ENCODE measurements at places on chromosomes 16 and 17. TPM values are rescaled to one million over a fixed set of nuclear protein-coding genes. Genes with fewer than 3 reads are reported as not detected.
A peak's percentile ranks its signal among the peaks of the same experiment; 100 is the strongest.

Gene TEX19
- not detected for total RNA-seq

DNA sequence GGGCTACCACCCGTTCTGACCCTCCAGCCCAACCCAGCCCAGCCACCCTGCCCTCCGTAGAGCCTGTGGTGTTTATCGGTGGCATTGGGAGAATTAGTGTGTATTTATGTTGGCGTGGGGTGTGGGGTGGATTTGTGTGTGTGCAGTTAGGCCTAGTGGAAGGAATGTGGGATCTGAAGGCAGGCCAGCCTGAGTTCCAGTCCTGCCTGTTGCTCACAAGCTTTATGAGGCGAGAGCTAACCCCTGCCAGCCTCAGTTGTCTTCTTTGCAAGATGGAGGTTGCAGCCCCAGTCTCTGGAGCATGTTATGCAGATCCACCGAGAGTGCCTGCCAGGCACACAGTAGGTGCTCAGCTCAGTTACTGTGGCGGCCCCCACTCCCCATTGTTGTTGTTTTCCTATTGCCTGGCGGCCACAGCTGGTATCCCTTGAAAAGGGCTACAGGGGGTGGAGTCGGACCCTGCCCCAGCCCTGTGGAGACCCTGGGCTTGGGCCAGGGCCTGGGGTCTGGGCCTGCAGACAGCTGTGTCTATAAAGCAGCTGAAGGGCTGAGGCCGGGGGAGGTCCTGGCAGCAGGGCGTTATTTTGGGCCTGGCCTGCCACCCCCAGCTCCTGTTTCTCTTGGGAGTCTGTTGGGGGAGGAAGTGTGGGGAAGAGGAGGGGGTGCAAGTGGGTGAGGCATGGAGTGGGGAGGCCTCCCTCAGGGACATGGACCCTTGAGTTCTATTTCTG lies 5.1 kb downstream of the ERBB2 start:
- no peak for DNase-seq

DNA sequence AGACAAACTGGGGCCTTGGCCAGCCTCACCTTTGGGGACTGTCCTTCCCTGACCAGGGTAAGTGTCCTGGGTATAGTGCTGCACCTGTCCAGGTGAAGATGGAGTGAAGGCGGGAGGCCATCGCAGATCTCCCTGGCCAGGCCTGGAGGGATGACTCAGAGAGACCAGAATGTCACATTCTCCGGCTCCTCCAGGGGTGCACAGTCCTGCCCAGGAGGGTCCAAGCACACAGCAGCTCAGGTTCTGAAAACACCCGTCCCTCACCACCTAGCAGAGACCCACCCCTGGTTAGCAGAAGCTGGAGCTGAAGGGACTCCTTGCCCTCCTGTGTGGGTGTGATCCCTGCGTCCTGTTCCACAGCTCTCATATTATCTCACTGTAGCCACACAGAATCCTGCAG lies 21.9 kb downstream of the FA2H start:
- DNase-seq: no peak

Gene MMP25
- total RNA-seq: 9.1 TPM

DNA sequence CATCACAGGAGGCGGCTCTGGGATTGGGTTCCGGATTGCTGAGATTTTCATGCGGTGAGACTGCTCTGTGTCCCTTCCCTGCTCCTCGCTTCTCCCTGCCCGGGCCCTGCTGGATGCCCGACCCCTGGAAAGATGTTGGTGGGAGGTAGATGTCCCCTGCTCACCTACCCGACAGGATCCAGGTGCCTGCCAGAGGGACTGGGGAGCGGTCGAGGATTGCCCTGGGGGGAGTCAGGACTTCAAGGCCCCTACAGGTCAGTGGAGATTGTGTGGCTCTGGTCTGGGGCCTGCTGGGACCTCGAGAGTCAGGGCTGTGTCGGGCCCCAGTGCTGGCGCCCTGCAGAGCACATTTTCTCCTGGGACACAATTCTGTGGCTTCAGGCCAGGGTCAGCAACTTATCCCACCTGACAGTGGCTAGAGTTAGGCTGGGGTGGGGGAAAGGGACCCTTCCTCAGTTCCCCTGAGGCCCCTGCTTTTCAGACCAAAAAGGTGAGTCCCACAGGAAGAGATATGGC lies 3.3 kb downstream of the DECR2 start:
- no peak for DNase-seq

- no peak for DNase-seq
Measured at GRCh38 chr17:35948092-35948491, 4.6 kb upstream of the LYZL6 start.

GRCh38 chr17:7107012-7107754 lies 7.4 kb downstream of the ASGR2 start:
- DNase-seq: no peak

DNA sequence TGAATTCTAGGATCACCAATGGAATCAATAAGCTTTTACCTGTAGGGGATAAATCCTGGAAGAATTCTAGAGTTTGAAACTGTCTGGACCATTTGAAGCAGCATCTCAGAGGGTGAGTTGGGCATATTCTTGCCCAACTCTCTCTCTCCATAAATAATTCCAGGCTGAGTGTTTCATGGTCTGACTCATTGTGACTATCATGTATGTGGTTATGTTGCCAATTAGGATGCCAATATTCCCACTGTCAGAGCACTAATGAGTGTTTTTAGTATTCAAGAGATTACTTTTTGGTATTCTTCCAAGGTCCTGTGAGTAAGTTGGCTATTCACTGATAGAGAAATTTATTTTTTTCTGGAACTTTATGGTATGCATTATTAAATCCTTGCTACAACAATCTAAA lies 456.9 kb downstream of the TOX3 start:
- DNase-seq: no peak

DNA sequence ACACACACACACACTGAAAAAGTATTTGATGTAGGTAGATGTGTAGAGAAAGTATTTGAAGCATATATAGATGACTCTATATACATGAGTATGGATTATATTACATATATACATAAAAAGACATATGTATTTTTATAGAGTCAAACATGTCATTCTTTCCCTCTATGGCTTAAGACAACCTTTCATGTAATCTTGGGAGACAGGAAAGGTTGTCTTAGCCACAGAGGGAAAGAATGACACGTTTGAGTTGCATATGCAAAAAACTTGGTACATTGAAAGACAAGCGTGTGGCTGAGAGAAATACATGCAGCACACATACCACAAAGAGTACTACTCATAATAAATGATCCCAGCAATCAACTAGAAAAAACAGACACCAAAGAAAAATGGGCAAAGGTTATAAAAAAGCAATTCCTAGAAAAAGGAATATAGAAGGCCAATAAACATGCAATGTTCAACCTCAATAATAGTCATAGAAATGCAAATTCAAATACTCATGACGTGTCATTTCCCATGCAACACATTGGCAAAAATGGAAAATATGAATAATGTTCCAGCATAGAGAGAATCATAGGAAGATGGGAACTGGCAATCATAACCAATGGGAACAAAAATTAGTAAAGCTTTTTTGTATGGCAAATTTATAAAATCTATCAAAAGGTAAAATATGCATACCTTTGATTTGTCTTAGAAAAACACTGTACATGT lies 69.0 kb downstream of the SPECC1 start:
- DNase-seq: no peak

DNA sequence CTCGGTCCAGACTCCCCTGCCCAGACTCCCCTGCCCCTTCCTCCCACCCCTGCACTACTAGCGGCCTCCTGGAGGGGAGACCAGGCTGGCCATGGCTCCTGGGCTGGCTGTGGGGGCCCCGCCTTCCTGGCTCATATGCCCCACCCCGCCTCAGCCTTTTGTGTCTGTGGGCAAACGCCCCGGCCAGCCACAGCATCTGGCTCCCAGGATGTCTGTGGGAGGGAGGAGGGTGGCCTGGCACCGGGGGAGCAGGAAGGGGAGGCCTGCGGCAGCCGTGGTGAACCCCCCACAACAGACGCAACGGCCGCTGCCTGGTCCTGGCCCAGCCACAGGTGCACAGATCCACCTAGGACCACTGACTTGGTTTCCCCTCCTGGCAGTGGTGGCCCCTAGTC lies 32.9 kb downstream of the BAHCC1 start:
- DNase-seq: no peak

- DNase-seq: no peak
Measured at GRCh38 chr17:14297161-14297851, 3.6 kb upstream of the HS3ST3B1 start.

DNA sequence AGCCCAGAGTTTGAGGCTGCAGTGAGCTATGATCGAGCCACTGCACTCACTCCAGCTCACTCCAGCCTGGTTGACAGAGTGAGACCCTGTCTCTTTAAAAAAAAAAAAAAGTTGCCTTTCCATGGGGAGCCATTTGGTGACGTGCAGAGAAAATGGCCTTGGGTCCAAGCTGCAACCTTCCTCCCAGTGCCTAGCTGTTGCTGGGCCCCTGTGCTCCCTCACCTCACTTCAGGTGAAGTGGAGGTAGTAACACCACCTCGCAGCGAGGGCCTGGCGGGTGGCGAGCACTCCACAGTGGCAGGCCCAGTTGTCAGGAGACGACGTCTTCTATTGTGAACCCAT lies 17.4 kb downstream of the SYT17 start:
- DNase-seq: no peak

- no peak for DNase-seq
Measured at GRCh38 chr16:53132406-53132805, 77.6 kb downstream of the CHD9 start.

GRCh38 chr16:68061396-68061795 lies 23.8 kb upstream of the NFATC3 start:
- DNase-seq: no peak

Gene SGCA
- 3.5 TPM for total RNA-seq

GRCh38 chr16:986411-986810 lies 4.8 kb downstream of the SOX8 start:
- no peak for DNase-seq

GRCh38 chr16:1631931-1632637 lies 19.9 kb downstream of the CRAMP1 start:
- DNase-seq: no peak

GRCh38 chr16:9780831-9781230 lies 401.4 kb downstream of the GRIN2A start:
- DNase-seq: no peak

- DNase-seq: no peak
Measured at GRCh38 chr16:53812914-53813313, 109.0 kb downstream of the FTO start.

DNA sequence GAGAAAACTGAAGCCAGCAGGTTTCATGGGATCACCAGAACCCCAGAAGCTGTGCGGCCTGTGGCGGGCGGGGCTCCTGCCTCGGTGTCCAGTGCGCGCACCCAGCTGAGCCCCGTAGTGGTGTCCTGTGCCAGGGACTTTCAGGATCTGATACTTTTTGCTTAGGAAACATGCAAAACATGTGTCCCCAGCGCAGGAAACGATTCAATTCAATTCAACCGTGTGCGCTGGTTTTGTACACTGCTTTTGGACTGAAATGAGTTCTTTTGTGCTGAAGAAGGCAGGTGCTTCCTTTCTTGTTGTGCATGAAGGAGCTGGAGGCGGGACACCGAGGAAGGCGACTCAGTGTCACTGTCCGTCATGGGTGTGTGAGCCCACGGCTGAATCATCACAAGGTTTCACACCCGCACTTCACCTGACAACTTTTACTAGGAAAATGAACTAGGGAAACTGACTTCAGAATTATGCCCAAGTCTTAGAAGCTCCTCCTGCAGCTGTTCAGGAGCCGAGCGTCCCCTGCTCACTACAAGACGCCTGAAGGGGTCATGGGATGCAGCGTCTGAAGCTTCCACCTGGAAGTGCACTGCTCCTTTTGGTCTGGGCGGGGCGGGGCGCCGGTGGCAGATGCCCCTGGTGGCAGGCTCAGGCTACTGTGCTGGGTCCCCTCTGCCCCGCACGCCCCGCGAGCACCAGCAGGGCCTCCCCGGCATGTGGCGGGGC lies 31.4 kb upstream of the ZNF750 start:
- no peak for DNase-seq

DNA sequence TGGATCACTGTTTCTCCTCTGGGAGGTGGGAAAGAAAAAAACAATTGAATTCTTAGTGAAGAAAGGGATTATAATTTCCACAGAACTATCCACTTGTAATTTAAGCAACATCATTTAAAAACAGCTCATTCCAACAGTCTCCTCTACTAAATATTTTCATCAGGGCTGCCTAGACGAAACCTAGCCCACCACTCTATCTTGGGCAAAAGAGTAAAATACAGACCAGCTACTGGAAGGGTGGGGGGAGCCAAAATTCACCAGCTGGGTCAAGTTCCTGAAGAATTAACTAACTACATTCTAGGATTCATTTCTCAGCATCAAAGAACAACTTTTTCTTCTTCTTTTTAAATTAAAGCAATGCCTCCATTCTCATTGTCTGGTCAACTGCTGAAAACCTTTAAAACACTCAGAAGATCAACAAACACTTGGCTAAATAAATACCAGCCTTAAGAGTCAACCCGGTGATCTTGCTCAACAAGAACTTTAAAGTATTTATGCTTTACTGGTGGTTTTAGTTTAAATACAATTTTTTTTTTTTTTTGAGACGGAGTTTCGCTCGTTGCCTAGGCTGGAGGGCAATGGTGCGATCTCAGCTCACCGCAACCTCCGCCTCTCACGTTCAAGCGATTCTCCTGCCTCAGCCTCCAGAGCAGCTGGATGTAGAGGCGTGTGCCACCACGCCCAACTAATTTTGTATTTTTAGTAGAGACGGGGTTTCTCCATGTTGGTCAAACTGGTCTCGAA lies 25.2 kb downstream of the KANSL1 start:
- no peak for DNase-seq

Gene MTHFSD
- 19.2 TPM for total RNA-seq

DNA sequence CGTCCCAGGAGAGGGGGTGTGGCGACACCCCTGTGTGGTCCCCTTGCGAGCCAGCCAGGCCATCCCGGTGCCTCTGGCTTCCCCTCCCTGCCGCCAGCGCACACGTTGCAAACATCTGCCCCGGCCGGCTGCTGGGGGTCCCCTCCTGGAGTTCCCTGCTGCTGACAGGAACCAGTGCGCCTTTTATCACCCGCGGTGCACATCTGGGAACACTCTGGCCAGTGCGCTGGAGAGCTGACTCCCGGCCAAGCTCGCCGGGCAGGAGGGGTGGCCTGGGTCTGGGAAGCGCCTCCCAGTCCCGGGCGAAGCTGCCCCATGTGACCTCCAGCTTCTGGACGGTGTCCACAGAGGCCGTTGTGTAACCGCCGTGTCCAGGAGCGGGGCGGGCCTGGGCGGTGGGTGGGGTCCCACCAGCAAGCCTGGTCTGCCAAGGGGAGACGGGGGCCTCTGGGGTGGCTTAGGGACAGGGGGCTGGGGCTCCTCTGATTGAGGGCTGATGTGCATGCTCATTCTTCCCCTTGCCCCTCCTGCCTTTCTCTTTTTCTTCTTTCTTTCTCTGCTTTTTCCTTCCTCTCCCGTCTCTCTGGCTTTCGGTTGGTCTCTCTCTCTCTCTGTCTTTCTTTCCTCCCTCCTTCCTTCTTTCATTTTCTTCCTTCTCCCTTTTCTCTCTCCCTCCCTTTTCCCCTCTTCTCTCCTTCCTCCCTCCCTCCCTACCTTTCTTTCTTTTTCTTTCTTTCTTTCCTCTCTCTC lies 25.2 kb upstream of the CIBAR2 start:
- peak; percentile 97 for DNase-seq

DNA sequence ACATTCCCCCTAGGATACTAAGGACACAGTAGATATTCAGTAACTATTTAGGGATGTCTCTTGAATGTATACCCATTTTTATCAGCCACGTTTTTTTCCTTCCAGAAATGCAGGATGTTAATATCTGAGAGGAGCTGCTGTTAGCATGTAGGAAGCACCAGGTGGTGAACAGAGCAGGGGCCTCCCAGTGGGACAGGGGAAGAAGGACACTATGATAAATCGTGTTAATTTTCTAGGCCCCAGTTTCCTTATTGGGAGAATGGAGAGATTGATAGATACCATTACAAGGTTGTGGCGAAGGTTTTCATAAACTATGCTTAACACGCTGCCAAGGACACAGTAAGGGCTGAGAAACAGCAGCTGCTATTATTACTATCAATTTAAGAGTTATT lies 45.4 kb downstream of the PRSS54 start:
- no peak for DNase-seq

- DNase-seq: no peak
Measured at GRCh38 chr17:8176998-8177731, 985 bp upstream of the TMEM107 start.

Data from sciatic nerve (tissue), 2 donors.